ENCODE measurements at places on chromosomes 6 and 20.
A peak's percentile ranks its signal among the peaks of the same experiment; 100 is the strongest.

GRCh38 chr6:153104220-153104619, 26.9 kb downstream of the RGS17 start:
- DNase-seq = no peak

- DNase-seq = peak; percentile 36
Observed at GRCh38 chr6:152575621-152576150, 61.5 kb downstream of the SYNE1 start.

GRCh38 chr6:14786455-14786854, 459.4 kb upstream of the JARID2 start:
- no peak for DNase-seq

- no peak for DNase-seq
Observed at GRCh38 chr6:56096541-56096940, 150.8 kb downstream of the COL21A1 start.

GRCh38 chr6:144008120-144008811, at the start of gene PLAGL1:
Gene PLAGL1, minus strand, starts transcription at chr6:144008259. Its CDS starts 60,123 bp downstream, at chr6:143948136.
- DNase-seq = peak; percentile 35

- no peak for DNase-seq
Observed at GRCh38 chr6:90893400-90893799, 306.5 kb upstream of the MAP3K7 start.
